ENCODE measurements at places on chromosomes 6 and 20. TPM values are rescaled to one million over a fixed set of nuclear protein-coding genes. Genes with fewer than 3 reads are reported as not detected.

TBC1D20 gene
- polyA plus RNA-seq = 32.4 TPM

- no peak for DNase-seq
These were observed 77.6 kb downstream of the RIN2 start for GRCh38 chr20:19835533-19836222.

DNA sequence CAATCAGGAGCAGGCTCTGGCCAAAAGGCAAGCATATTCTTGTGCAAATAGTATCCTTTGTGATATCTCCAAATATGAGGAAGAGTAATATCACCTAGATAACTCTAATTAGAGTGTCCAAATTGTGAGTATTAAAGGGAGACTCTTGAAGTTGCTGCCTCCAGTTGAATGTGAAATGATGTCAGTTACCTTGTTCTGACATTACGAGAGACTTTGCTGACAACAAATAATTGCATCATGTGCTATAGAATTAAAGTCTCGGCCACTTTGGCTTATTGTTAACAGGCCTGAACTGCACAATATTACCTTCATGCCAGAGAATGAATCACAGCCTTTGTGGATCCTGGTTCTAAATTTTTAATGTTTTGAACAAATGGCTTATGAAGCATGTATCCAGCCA lies 106.5 kb downstream of the AIG1 start:
- no peak for DNase-seq

ELMO2 gene
- polyA plus RNA-seq = 68.7 TPM

DNA sequence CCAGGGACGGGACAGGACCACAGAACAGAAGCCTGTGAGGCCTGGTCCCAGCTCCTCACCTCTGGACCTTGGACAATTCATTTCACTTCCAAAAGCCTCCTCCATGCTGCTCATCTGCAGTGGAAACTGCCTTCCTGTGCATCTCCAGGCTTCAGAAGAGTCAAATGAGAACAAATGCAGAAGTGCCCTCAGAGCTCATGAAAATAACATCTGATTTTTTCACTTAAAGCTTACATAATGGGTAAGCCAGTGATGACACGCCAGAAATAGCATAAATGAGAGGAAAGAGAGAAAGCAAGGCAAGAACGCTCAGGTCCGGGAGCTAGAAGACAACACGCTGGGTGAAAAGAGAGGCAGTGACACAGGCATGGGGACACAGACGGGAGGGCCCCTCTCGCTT lies 7.9 kb downstream of the CNKSR3 start:
- DNase-seq = no peak

LPIN3 gene
- 11.6 TPM for polyA plus RNA-seq

Data from renal cortex interstitium (tissue), 15 donors.